ENCODE measurements at places on chromosomes 6 and 20.

- DNase-seq = no peak
Measured at GRCh38 chr6:164130151-164130550, 715.6 kb downstream of the QKI start.

DNA sequence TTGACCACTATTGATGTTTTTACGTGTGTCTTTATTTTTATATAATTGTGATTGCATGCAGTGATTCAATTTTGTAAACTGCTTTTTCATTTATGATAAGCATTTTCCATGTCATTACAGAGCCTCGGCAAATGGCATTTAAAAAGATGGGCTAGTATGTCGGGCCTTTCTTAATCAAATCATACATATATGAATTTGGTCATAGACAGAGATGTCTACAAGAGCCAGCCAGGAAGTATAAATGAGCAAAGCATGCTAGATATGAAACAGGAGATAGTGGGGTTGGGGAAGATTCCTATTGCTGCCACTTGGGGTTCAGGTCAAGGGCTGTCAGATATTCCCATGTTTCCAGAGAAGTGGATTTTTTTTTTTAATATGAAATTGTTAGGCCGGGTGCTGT, 20.0 kb downstream of the KIF3B start:
- no peak for DNase-seq

GRCh38 chr6:147071776-147072175, 132.4 kb upstream of the STXBP5 start:
- no peak for DNase-seq

DNA sequence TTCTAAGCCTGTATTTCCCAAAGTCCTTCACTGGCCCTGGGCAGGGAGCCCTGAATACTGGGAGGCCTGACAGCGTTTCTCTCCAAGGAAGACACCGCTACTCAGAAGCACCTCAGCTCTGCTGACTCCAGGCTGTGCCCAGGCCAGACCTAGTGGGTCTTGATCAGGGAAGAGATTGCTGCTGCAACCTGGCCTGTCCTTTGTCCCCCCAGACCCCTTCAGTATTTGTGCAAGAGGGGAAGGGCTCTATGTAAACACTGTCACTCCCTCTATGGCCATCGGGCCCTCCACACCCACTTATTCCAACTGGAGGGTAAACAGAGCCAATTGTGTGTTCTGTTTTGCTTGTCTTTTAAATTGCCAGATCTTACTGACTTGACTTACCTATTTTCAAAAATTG, 20.6 kb downstream of the PLEKHG1 start:
- DNase-seq = no peak

GRCh38 chr6:19269341-19269898, 567.8 kb upstream of the ID4 start:
- no peak for DNase-seq

DNA sequence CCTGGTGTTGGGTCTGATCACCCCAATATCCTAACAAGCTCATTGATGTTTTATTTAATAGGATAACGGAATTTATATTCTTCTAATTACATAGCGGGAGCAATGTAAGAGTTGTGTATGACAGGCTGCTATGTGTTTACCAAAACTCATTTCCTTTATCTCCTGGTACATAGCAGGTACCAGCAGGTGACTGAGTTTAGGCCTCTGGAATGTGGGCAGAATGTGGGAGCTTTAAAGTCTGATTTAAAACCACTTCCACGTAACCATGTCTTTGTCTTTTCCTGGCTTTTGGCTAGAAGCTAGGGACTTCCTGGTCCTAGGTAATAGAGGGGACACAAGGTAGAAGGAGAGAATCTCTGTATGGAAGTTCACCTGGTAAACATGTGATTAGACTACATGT, 504.6 kb upstream of the SYNCRIP start:
- DNase-seq = no peak

- DNase-seq = no peak
Measured at GRCh38 chr6:36113703-36114102, 16.6 kb upstream of the MAPK13 start.

GRCh38 chr6:43274916-43275597, 23.0 kb upstream of the SLC22A7 start:
- peak; percentile 53 for DNase-seq

DNA sequence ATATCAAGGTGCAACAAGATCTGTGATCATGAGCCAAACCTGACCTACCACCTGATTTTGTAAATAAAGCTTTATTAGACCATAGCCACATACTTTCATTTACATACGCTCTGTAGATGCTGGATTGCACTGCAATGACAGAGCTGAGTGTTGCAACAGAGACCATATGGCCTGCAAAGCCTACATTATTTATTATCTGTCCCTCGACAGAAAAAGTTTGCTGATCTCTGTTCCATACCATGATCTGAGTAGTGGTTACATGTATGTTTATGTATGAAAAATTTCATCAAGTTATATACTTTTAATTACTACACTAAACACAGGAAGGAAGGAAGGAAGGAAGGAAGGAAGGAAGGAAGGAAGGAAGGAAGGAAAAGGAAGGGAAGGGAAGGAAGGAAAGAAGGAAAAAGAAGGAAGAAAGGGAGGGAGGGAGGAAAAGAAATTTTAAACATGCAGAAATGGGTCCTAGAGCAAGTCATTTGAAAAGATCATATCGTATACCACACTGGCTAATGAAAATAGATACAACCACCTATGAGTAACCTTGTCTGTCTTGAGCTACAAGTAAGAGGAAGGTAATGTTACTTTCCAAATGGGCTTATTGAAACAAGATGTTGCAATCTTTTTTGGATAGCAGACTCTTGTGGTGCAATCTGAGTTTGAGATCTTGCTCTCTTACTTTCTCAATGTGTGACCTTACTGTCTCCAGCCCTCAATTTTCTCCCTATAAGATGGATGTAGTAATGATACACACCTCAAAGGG, 441.0 kb downstream of the KIF16B start:
- DNase-seq = no peak

DNA sequence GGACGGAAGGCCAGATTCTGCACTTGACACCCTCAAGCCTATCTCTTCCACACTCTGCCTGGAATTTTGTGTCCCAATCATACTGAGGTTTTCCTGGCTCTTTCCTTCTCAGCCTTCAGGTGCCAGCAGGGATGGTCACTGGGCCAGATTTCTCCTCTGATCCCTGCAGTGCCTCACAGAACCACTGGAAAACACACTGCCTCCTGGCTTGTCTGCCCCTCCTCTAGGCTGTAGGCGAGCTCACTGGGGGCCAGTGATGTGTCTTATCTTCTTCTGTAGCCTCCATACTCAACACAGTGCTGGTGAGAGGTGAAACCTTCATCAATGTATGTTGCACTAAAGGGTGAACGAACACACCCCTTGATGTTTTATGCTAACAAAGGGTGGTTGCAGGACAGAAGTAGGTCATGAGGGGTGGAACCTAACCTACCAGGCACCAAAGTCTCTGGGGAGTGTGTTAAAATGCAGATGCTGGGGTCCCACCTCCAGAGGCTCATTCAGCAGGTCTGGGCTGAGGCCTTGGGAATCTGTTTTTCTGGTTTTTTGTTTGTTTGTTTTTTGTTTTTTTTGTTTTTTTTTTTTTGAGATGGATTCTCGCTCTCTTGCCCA, 80.3 kb downstream of the CDH26 start:
- no peak for DNase-seq

GRCh38 chr20:24629668-24630067, 160.2 kb downstream of the SYNDIG1 start:
- DNase-seq = no peak

- DNase-seq = peak; percentile 7
Measured at GRCh38 chr6:35047265-35048011, 93.7 kb downstream of the TCP11 start.

DNA sequence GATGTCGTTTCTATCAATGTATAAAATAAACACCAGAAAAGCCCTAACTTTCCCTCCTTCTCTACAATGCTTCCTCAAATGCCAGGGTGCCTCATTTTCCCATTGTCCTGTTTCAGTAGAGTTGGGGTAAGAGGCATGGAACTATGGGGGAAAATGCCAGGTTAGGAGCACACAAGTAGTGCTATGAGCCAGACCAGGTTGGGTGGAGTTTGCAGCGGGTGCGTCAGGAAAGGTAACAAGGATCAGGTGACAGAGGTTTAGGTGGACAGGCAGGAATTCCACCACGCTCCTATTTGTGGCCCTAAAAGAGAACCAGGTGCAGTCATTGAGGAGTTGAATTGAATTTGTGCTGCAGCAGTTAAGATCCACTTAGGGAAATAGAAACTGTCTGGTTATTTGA, 36.5 kb downstream of the SYTL3 start:
- no peak for DNase-seq

DNA sequence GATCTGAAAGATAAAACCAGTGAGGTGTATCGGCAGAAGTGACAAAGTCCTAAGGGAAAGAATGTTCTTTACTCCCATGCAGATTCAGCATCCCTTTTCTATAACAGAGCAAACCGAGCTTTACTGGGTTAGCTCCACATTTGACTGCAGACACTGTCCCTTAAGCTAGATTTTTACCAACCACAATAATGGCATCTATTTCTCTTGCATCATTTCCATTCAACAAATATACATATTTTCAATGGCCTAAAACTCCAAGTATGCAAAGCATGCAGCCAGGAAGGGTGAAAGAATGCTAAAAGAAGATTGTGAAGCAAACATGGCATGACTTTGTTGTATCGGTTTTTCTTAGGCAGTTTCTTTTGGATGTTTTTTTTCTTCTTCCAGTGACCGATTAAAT, 255.4 kb downstream of the OGFRL1 start:
- DNase-seq = no peak

GRCh38 chr6:138847884-138848283, 52.0 kb downstream of the ECT2L start:
- no peak for DNase-seq

- no peak for DNase-seq
Measured at GRCh38 chr20:29762620-29763019, 1494.8 kb upstream of the DEFB115 start.

All from activated CD8-positive, alpha-beta T cell treated with anti-CD3 and anti-CD28 coated beads for 36 hours (primary cell).